ENCODE measurements at places on chromosomes 7 and 10. TPM values are rescaled to one million over a fixed set of nuclear protein-coding genes. Genes with fewer than 3 reads are reported as not detected.
A peak's percentile ranks its signal among the peaks of the same experiment; 100 is the strongest.

CYP2C18 gene
- total RNA-seq, result not detected

HGF gene
- not detected for total RNA-seq

GPR15LG gene
- not detected for total RNA-seq

FAM170B gene
- total RNA-seq, result not detected

GRCh38 chr10:123462756-123463155 lies 203.4 kb upstream of the GPR26 start:
- DNase-seq, result no peak

GRCh38 chr10:119415536-119416503 lies 126.7 kb downstream of the RGS10 start:
- no peak for DNase-seq

GRCh38 chr10:99709480-99710229 lies 22.3 kb downstream of the COX15 start:
- DNase-seq, result peak; percentile 24

GRCh38 chr10:24616536-24616935 lies 107.2 kb downstream of the ARHGAP21 start:
- no peak for DNase-seq

DNA sequence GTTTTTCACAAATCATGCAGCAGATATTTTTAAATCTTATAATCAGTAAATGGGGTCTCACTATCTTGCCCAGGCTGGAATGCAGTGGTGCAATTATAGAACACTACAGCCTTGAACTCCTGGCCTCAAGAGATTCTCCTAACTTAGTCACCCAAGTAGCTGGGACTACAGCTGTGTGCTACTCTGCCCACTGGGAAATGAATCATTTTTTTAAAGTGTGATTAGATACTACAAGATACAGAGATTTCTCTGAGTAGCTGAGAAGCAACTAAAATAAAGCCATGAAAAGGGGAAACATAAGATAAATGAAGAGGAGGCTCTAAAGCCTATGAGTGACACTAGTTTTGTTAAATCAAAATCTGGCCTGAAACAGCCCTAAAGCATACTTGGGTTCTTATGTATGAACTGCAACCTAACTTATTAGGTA lies 119.7 kb downstream of the JMJD1C start:
- DNase-seq, result no peak

GRCh38 chr10:60480865-60481563 lies 91.3 kb upstream of the ANK3 start:
- DNase-seq, result peak; percentile 84

GRCh38 chr7:151762583-151763245 lies 114.2 kb downstream of the PRKAG2 start:
- DNase-seq, result no peak

DNA sequence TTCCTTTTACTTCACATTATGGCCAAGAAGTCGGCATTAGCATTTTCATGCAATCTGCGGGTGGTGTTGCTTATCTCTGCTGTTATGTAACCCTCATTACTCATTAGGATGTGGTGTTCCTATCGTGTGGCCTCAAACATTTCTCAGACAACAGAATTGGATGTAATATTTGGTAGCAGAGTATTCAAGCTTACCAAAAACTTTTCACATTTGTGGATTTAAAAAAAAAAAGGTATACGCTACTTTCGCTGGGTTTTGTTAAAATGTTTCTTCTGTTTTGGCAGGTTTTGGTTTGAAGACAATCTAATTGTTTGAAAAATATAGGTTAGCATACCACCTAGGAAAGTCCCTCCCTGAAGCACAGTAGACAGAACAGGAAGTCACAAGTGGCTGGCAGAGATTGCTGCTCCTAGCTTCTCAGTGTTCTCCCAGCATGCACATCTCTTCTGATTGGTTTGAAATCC lies 128.8 kb downstream of the GATA3 start:
- DNase-seq, result no peak

DNA sequence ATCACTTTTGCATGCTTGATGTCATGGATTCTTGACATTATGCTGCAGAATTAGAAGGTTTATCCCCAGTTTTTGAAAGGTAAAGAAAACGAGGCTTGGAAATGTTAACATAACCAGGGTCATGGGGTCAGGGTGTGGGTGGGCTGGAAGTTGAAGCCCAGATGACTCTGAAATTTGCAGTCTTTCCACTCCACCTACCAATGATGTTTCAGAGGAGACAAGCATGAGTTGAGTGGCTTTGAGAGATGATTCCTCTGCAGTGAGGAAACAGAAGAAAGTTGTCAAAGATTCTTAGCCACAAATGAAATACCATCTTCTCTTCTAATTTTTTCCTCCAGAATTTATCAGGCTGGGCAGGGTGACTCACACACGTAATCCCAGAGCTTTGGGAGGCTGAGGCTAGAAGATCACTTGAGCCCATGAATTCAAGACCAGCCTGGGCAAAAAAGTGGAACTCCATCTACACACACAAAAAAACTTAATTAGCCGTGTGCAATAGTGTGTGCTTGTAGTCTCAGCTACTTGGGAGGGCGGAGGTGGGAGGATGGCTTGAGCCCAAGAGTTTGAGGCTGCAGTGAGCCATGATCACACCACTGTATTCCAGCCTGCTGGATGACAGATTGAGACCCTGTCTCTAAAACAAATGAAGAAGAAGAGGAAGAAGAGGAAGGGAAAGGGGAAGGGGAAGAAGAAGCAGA lies 239.1 kb upstream of the AUTS2 start:
- DNase-seq, result no peak

- DNase-seq, result peak; percentile 77
Observed at GRCh38 chr7:69091521-69091920, 506.8 kb upstream of the AUTS2 start.

DNA sequence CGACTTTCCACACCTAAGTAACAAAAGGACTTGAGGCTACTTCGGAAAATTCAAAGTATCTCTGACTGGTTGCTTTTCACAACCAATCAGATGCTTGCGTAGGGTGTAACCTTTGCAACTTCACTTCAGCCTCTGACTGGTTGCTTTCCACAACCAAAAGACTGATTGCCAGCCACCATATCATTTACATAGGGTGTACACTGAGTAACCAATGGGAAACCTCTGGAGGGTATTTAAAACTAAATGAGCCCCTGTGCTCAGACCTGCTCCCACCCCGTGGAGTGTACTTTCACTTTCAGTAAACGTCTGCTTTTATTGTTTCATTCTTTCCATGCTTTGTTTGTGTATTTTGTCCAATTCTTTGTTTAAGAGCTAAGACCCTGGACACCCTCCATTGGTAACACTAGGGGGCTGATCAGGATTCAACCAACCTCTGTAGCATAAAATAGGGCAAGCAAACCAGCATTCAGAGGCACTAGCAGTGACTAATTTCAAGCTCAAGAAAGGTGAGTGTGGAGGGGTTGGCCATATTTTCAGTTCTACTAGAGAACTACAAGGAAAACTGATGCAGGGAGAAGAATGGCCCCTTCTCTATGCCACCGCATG lies 390.8 kb downstream of the POM121L12 start:
- no peak for DNase-seq

- no peak for DNase-seq
Observed at GRCh38 chr10:35912615-35913569, 270.8 kb upstream of the FZD8 start.

DNA sequence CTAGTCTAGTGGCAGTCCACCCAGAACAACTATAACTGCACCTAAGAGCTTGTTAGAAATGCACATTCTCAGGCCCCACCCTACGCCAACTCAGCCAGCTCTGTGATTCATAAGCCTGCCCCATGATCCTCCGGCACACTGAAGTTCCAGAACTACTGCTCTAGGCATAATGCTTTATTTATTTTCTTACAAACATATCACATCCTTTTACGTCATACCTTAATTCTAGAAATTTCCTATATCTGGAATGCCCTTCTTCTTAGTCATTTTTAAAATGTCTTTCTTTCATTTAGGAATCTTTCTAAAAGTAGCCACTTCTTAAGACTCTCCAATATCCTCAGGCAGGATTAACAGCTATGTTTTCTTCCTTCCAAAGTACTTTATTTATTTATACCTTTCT lies 480.1 kb downstream of the INHBA start:
- DNase-seq, result no peak

DNA sequence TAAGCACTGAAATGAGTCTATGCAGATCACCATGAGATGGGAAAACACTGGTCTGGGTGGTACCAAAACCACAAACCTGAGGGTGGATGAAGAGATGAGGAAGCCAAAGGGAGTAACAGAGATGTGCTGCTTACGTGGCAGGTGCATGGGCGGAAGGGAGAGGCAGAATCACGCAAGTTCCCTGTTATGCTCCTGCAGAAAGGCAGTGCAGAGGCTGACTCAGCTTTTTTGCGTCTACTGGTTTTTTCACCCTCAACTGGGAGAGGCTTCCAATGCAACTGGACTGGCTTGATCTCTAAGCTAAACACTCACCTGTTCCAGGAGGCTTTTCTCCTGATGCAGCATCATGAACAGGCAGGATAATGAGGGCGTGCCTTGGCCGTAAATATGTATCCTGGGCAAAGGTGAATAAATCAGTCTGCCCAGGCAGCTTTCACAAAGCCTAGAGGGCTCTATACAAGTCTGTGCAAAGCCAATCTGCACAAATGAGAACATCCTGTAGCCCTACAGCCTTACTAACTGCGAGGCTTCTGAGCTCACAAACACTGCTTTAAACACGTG lies 95.4 kb upstream of the AFAP1L2 start:
- no peak for DNase-seq

- no peak for DNase-seq
Observed at GRCh38 chr10:18647945-18648344, 3.4 kb downstream of the NSUN6 start.

GRCh38 chr10:43257347-43258210 lies 9.3 kb downstream of the RASGEF1A start:
- no peak for DNase-seq

DNA sequence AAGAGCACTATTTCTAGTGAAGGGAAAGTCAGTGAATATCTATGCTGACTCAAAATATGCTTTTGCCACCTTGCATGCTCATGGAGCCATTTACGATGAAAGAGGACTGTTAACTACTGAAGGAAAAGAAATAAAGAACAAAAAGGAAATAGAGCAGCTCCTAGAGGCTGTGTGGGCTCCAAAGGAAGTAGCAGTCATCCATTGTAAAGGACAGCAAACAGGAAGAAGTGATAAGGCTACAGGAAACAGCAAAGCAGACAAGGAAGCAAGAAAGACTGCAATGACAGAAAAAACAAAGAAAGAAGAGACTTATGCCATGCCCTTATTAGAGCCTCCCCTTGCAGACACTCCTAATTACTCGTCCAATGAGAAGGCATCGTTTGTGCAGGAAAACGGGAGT lies 12.0 kb upstream of the ZNF33B start:
- no peak for DNase-seq

DNA sequence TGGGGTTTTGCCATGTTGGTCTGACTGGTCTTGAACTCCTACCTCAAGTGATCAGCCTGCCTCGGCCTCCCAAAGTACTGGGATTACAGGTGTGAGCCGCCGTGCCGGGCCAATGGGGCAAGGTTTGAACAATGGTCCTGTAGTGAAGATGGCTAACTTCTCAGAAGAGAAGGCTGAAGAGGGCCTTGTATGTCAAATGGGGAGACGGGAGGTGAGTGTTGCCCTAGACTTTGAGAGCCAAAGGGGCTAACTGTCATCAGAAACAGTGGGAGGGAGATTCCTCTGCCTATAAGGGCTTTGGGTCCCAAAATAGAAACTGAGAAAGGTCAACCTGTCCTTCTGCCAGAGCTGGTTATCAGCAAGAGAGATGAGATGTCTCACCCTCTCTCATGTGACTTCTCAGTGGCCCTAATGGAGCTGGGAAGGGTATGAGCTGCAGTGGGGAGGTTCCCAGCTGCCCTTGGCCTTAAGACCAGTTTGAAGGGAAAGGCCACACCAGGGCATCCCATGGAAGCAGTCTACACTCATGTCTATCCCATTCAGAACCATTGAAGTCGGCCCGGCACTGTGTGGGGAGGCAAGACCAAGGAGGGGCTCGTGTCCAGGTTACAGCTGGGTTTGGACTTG lies 1.3 kb upstream of the SAMD8 start:
- no peak for DNase-seq

GRCh38 chr7:11818281-11818680 lies 13.7 kb downstream of the THSD7A start:
- DNase-seq, result no peak

- DNase-seq, result no peak
Observed at GRCh38 chr7:156074982-156075615, 262.8 kb upstream of the SHH start.

DNA sequence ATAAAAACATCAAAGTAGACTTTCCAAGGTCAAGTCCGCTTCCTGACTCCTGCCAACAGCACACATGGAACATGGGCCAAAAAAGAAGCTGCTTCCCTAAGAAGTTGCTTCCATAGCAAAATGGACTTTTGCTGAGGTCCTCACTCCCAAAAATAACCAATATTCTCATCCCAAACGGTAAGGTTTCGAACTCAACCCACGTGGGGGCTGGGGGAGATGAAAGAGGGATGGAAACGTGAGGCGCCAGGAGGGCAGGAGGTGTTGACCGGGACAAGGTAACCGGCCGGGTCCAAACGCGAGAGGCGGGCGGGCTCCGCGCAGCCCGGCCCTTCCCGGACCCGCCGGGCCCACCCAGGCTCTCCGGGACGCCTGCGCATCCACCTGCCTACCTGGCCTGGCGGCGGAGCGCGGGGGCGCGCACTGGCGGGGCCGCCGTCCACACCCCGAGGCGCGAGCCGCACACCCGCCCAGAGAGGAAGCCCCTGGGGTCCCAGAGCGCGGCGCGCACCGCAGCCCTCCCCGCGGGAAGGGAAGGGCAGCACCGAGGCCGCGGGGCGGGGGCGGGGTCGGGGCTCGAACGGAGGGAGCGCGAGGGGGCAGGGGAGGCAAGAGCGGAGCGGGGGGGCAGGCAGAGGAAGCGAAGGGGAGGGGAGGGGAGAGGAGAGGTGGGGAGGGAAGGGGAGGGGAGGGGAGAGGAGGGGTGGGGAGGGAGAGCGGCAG lies 742 bp downstream of the LMBR1 start:
- peak; percentile 45 for DNase-seq

GRCh38 chr10:7192061-7192460 lies 218.8 kb downstream of the SFMBT2 start:
- no peak for DNase-seq

- no peak for DNase-seq
Observed at GRCh38 chr7:96997512-96998032, 7.8 kb upstream of the DLX6 start.

All from Caki2 (cell line).